A549 treated with RU486 at 1 μM for 4 hours (cell line): ENCODE measurements at places on chromosomes 4 and X. TPM values are rescaled to one million over a fixed set of nuclear protein-coding genes. Genes with fewer than 3 reads are reported as not detected.

The TMEM154 gene
- total RNA-seq: 0.08 to 0.42 TPM (median 0.17 TPM) in 4 of 5 replicates, not detected in the other

The PROM1 gene
- 0.08 to 0.34 TPM (median 0.32 TPM) in 3 of 5 replicates, not detected in the others for total RNA-seq

The HMX1 gene
- total RNA-seq: 0.14 to 0.17 TPM (median 0.16 TPM) in 4 of 5 replicates, not detected in the other

The SPATA18 gene
- total RNA-seq: 3.1 to 4.6 TPM (median 4.0 TPM) in 5 replicates

The NLGN4X gene
- total RNA-seq: not detected in 5 replicates

The MPP1 gene
- total RNA-seq: 16.3 to 17.3 TPM (median 16.8 TPM) in 5 replicates

The GLRA3 gene
- not detected in 5 replicates for total RNA-seq

The PDE6B gene
- total RNA-seq: not detected in 5 replicates
